ENCODE measurements at places on chromosomes 13 and 19. TPM values are rescaled to one million over a fixed set of nuclear protein-coding genes. Genes with fewer than 3 reads are reported as not detected.

- DNase-seq: no peak
- peaks cover 3% of the 10 kb centered on the region for H3K27me3 ChIP-seq
- no peak overlapping the region for H3K27ac ChIP-seq
- no peak overlapping the region for H3K4me3 ChIP-seq
These were observed 18.8 kb downstream of the KL start for GRCh38 chr13:33034882-33035520.

GRCh38 chr19:3462991-3463713 lies 17.2 kb downstream of the SMIM24 start:
- peaks cover 5% of the 10 kb centered on the region for H3K36me3 ChIP-seq
- H3K4me1 ChIP-seq: no peaks in the 10 kb centered on the region
- no peaks in the 10 kb centered on the region for H3K27me3 ChIP-seq
- DNase-seq: no peak
- no peak overlapping the region for H3K27ac ChIP-seq

DNA sequence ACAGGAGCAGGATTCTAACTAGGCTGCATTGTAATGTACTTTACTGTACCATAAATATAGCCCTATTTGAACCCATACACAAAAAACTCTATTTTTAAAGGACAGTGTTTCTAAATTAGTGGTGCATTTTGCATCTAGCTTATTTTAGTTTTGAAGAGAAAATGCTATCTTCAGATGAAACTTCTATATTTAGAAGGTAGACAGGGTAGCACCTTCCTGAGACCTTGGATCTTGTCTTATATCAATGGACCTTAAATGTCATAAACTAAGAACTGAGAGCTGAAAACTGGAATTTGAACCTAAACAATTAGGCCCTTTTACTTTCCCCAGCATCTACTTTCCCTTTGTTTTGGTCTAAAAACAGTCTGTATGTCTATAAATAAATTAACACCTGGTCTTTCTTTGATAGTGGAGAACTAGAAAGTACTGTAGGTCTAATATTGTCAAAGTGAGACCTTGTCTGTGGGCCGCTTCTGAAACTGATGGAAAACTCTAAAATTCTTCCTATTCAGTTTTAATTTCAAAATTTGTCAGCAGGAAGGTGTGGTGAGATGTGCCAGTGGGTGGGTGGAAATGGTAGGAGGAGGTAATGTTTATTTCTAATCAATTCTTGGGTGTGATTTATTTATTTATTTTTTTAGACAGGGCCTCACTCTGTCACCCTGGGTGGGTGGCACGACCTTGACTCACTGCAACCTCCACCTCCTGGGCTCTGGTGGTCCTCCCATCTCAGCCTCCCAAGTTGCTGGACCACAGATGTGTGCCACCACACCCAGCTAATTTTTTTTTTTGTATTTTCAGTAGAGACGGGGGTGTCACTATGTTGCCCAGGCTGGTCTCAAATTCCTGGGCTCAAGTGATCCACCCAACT lies 10.1 kb downstream of the COG3 start:
- H3K27ac ChIP-seq: peak overlapping the region; percentile 50
- DNase-seq: no peak

DNA sequence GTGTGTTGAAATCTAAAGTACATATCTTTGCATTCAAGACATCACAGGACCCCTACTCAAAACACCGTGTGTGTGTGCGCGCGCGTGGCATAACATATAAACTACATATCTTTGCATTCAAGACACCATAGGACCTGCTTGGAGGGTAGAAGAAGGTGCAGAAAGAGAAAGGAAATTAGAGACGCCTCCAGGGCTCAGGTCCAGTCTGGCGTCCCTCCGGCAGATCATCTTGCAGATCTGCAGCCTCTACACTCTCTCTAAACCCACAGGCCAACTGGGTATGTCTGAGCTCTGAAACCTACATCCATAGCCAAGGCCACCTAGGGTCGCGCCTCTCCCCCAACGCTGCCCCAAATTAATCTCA lies 659 bp upstream of the PAFAH1B3 start:
- peak overlapping the region; percentile 85 for H3K27ac ChIP-seq
- peaks cover 19% of the 10 kb centered on the region for H3K4me1 ChIP-seq
- H3K4me3 ChIP-seq: peak overlapping the region; percentile 85
- no peaks in the 10 kb centered on the region for H3K27me3 ChIP-seq
- no peaks in the 10 kb centered on the region for H3K36me3 ChIP-seq

GRCh38 chr19:3369337-3370213 lies 3.2 kb downstream of the NFIC start:
- H3K36me3 ChIP-seq: peaks cover 5% of the 10 kb centered on the region
- H3K27ac ChIP-seq: peak overlapping the region; percentile 37

DNA sequence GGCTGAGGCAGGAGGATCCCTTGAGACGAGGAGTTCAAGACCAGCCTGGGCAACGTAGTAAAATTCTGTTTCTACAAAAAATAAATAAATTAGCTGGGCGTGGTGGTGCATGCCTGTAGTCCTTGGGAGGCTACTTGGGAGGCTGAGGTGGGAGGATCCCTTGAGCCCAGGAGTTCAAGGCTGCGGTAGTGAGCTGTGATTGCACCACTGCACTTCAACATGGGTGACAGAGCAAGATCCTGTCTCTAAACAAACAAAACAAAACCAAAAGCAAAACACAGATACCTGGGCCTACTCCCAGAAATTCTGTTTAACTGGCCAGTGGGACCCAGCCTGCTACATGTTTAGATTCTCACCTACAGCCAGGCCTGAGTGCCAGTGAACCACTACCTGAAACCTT lies 74.6 kb upstream of the MEDAG start:
- H3K4me3 ChIP-seq: no peak overlapping the region
- no peaks in the 10 kb centered on the region for H3K36me3 ChIP-seq
- peaks cover 4% of the 10 kb centered on the region for H3K4me1 ChIP-seq
- H3K27ac ChIP-seq: no peak overlapping the region
- no peak for DNase-seq

GRCh38 chr13:85521657-85522056 lies 277.6 kb downstream of the SLITRK6 start:
- DNase-seq: no peak
- H3K4me3 ChIP-seq: no peak overlapping the region
- no peaks in the 10 kb centered on the region for H3K36me3 ChIP-seq
- H3K4me1 ChIP-seq: no peaks in the 10 kb centered on the region
- no peaks in the 10 kb centered on the region for H3K27me3 ChIP-seq
- no peak overlapping the region for H3K27ac ChIP-seq

The GNA15 gene
- 26.6 TPM for total RNA-seq

- no peaks in the 10 kb centered on the region for H3K4me1 ChIP-seq
- H3K36me3 ChIP-seq: peaks cover 12% of the 10 kb centered on the region
- no peak within 1 kb of the TSS for H3K4me3 ChIP-seq
- H3K27me3 ChIP-seq: no peaks in the 10 kb centered on the region
These were observed at the start of gene COX7A1 for GRCh38 chr19:36152352-36153091. COX7A1 (minus strand) TSS chr19:36152447; CDS start chr19:36152407, 40 bp downstream.

- peaks cover 7% of the 10 kb centered on the region for H3K4me1 ChIP-seq
- H3K4me3 ChIP-seq: no peak overlapping the region
- DNase-seq: no peak
- no peak overlapping the region for H3K27ac ChIP-seq
- no peaks in the 10 kb centered on the region for H3K36me3 ChIP-seq
These were observed 120.7 kb upstream of the SPATA13 start for GRCh38 chr13:24039621-24040475.

GRCh38 chr19:50492303-50493052 lies 15.8 kb upstream of the GARIN5A start:
- H3K27ac ChIP-seq: no peak overlapping the region
- peaks cover 31% of the 10 kb centered on the region for H3K4me1 ChIP-seq
- no peak overlapping the region for H3K4me3 ChIP-seq
- H3K36me3 ChIP-seq: peaks cover 5% of the 10 kb centered on the region

The FARP1 gene
- total RNA-seq: 0.38 TPM

DNA sequence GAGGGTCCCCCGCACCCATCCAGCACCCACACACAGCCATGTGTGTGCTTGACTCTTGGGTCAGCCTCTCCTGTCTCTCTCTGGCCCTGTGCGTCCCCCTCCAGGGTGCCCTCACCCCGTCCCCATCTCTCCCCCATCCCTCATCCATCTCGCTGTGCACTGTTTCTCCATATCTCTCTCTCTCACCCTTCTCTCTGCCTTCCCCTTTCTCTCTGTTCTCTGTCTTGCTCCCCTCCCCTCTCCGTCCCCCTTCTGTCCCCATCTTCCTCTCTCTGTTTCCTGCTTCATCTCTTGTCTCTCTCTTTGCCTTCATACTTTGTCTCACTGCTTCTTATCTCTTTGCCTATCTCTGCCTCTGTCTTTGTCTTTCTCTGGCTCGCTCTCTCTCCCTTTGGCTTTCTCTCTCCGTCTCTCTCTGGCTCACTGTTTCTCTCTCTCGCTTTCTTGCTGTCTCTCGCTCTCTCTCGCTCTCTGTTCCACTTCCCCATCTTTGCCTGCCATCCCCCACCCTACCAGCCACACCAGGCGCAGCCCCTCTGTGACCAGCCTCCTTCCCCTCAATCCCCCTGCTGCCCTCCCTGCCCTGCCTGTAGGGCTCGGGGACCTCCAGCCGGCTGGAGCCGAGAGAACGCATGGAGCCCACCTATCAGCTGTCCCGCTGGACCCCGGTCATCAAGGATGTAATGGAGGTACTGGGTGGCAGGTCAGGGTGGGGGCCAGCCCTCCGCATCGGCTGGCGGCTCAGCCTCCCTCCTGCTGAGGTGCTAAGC lies 8.9 kb downstream of the STXBP2 start:
- no peak for DNase-seq
- no peaks in the 10 kb centered on the region for H3K4me1 ChIP-seq
- H3K4me3 ChIP-seq: no peak overlapping the region
- no peaks in the 10 kb centered on the region for H3K36me3 ChIP-seq
- no peaks in the 10 kb centered on the region for H3K27me3 ChIP-seq

The PNMA8B gene
- total RNA-seq: 0.52 TPM

DNA sequence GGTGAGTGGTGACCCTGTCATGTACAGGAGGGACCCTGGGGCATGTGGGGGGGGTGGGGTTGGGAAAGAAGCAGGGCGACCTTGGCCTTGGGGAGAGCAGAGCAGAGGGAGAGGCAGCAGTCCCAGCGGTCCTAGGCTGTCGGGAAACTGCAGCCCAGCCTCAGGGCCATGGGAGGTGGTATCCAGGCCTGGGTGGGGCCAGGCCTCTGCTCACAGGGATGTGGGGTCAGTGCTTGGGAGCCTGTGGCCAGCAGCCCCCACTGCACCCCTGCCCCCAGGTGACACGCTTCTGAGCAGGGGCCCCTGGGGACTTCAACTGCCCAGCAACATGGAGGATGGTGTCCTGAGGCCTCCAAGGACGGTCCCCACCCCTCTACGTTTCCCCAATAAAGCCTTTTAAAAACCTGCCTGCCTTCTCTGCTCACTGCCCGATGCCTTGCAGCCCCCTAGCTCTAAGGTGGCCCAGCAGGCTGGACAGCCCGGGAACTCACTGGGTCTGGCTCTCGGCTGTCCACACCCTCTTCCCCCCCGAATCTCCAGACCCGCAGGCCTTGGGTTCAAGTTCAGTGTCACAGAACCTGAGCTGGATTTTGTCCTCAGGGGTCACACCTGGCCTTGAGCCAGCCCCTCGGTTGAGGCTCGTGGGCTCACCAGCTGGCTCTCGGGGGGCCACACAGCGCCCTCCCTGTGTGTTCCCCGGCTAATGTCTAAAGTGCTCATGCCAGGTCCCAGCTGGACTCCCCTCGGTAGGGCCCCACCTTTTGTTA lies 6.9 kb downstream of the PNKP start:
- H3K27ac ChIP-seq: no peak overlapping the region
- peaks cover 28% of the 10 kb centered on the region for H3K36me3 ChIP-seq
- no peak overlapping the region for H3K4me3 ChIP-seq
- no peak for DNase-seq
- H3K27me3 ChIP-seq: no peaks in the 10 kb centered on the region
- peaks cover 18% of the 10 kb centered on the region for H3K4me1 ChIP-seq

The MEX3D gene
- total RNA-seq: 2.0 TPM

The DENND1C gene
- 55.7 TPM for total RNA-seq

All from activated naive CD4-positive, alpha-beta T cell treated with anti-CD3 and anti-CD28 coated beads for 36 hours (primary cell).